ENCODE measurements at places on chromosomes 3 and 15.

- DNase-seq = no peak
Observed at GRCh38 chr15:40198355-40199085, 37.7 kb downstream of the BUB1B start.

DNA sequence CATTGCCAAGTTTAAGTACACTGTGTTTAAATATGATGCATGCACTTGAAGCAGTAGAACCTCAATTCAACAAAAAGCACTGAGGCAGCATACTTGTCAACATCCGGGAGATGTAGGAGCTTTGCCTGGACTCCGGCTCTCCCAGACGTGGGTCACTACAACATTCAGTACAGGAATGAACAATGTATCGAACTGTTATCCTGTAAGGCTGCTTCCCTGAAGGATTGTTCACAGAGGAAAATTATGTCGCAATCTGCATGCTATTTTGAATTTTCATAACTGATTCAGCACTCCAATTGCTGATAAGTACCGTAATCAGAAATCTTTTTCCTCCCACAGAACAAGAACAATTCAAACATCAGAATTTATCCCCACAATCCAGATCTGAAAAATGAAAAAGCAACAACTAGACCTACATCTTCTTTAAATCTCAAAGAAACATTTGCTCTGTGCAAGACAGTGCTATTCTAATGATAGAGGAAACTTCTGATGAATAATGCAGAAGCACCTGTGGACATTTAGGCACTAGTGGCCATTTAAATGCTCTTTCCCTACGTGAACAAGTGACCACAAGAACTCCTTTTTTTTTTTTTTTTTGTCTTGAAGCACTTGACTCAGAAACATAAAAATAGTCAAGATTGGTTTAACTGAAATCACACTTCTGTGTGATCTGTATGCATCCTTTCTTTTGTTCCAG, 113.4 kb downstream of the PLCH1 start:
- DNase-seq = peak; percentile 10

DNA sequence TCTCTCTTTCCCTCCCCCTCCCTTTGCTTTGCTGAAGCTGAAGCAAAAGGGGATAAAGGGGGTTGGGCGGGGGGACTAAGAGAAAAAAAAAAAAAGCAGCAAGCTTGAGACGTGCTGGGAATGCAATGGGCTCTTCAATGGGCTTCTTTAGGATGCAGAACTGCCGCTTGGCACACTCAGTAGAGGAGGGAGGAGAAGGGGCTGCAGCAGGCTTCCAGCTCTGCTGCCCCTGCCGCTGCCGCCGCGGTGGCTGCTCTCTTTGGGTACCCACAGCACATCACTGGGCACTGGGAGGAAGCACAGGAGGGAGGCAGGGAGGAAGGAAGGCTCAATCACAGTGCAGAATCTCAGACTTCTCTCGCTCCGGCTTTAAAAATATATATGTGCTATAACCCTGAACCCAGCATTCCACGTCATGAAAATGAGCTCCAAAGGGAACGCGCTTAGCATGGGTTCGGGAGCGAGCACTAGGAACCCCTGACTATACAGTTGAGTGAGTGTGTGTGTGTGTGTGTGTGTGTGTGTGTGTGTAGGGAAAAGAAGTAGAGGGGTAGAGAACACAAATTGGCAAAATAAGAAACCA, 3.5 kb downstream of the SLITRK3 start:
- no peak for DNase-seq

GRCh38 chr3:122560680-122561079, 3.4 kb downstream of the PARP9 start:
- DNase-seq = peak; percentile 59

- no peak for DNase-seq
Observed at GRCh38 chr3:60160822-60161748, 1090.2 kb downstream of the FHIT start.

DNA sequence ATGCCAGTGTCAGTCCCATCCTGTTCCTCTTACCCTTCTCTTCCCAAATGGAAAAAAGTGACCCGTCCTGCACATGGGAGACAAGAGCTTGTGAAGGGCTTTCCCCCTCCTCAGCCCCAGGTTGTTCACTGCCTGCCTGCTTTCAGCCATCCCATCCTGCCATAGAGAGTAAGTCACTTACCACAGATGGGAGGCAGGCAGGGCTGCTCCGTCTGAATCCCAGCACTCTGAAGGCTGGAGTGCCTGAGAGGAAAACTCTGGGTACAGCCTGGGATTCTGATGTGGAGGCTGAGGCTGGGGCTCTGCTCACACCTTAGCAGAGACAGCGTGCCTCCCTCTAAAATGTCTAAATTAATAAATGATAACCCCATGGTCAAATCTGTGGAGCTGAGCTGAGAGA, 14.8 kb downstream of the CPNE4 start:
- no peak for DNase-seq

GRCh38 chr15:77865701-77866100, 211.8 kb downstream of the TBC1D2B start:
- DNase-seq = no peak

GRCh38 chr15:78811124-78811824, at the start of gene ADAMTS7:
Gene ADAMTS7 (minus strand): TSS chr15:78811464. CDS start chr15:78811220, 244 bp downstream.
- no peak for DNase-seq

GRCh38 chr15:72515591-72516389, 41.7 kb downstream of the ARIH1 start:
- DNase-seq = no peak

- DNase-seq = no peak
Observed at GRCh38 chr3:188122571-188123169, 31.3 kb upstream of the LPP start.

GRCh38 chr3:138329127-138329983, at the start of gene NME9:
Gene NME9 (minus strand): TSS chr3:138329851. CDS start chr3:138329335, 516 bp downstream.
- DNase-seq = peak; percentile 65

GRCh38 chr3:100978011-100978659, 15.1 kb downstream of the ABI3BP start:
- DNase-seq = no peak

- peak; percentile 43 for DNase-seq
Observed at GRCh38 chr3:189712906-189713483, 81.8 kb downstream of the TP63 start.

DNA sequence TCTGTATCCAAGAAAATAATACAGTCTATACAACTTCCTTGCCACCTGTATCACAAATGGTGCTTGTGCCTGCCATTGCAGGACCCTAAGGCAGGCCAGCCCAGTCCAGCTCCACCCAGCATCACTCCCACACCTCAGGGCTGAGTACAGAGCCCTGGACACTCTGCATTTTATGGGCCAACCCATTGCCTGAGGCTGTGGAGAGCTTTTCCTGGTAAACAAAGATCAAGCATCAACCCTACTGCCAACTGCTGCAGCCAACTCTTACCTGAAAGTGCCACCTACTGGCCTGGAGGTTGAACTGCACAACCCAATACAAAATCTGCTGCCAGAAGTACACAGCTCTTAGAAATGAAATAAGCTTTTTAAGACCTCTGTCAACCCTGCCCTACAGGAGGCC, 1082.2 kb downstream of the NAALADL2 start:
- DNase-seq = no peak

- DNase-seq = no peak
Observed at GRCh38 chr15:74790080-74790916, 8.4 kb downstream of the CSK start.

DNA sequence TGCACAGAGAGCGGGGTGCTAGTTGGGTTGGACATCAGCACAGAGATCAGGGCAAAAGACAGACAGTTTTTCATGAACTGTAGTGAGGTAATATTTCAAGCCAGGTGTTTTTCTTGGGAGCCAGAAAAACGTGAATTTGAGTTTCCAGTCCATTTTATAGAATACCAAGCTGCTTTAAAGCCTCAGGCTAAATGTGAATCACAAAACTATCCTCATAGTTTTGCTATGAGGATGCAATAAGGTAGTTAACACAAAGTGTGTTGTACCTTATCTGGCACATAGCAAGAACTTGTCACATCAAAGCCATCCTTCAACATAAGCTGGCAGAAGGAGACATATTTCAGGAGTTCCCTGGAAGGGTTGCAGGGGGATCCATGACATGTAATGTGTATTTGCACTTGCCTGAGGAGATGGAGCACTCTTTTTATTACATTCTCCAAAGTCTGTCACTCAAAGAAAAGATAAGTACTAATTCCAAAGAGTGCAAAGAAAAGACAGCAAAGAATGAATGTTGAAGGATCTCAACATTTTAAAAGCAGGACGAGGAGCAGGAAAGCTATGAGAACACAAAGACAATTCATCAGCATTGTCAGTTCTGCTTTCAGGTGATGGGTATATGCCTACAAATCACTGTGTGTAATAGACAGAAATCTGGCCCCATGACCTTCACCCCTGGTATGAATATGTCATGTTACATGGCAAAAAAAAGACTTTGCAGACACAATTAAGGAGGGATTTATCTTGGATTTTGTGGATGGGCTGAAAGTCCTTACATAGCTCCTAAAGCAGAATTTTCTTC, 1046.4 kb downstream of the NTRK3 start:
- DNase-seq = no peak

- no peak for DNase-seq
Observed at GRCh38 chr15:70348581-70349344, 251.0 kb upstream of the TLE3 start.

GRCh38 chr3:105145511-105145910, 221.2 kb upstream of the ALCAM start:
- no peak for DNase-seq

- no peak for DNase-seq
Observed at GRCh38 chr3:153273767-153274435, 111.9 kb downstream of the RAP2B start.

DNA sequence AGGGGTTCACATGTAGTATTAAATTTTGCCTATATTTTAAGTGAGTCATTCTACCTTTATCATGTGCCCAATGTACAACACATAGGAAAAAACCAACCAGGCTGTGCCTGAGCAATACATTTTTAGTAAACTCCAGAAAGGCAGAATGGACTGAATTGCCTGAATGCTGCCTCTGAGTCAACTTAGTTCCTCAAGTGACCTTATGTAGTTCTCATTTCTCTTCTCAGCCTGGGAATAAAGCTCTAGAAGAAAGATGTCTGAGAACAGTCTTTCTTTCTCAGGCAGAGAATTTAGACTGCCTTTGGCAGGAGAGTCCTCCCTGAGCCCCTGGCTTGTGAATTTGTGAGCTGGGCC, 13.0 kb downstream of the ST3GAL6 start:
- no peak for DNase-seq

GRCh38 chr15:78234515-78235040, at the start of gene ACSBG1:
Gene ACSBG1 (minus strand): TSS chr15:78234565. CDS start chr15:78234501, 64 bp downstream.
- no peak for DNase-seq

GRCh38 chr3:69986419-69986818, 13.1 kb upstream of the SAMMSON start:
- no peak for DNase-seq

GRCh38 chr3:160140756-160141155, 84.5 kb upstream of the C3orf80 start:
- no peak for DNase-seq

DNA sequence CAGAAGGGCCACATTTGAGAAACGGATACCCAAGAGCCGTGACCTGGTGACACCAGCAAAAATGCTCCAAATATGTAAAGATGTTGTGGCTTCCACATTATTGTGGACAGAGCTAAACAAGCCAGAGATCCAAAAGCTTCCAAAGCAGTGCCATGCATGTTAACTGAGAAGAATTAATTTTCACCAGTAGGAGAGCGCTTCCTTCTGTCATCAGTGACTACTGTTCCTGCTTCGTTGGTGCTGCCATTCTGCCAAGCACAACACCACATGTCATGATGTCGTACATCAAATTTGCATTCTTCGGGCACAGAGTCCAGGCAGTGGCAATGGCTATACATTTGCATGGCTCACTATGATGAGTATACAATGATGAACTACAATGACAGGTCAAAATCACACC, 19.1 kb upstream of the CHST2 start:
- DNase-seq = no peak

- DNase-seq = no peak
Observed at GRCh38 chr3:186464424-186465093, 79.6 kb downstream of the CRYGS start.

DNA sequence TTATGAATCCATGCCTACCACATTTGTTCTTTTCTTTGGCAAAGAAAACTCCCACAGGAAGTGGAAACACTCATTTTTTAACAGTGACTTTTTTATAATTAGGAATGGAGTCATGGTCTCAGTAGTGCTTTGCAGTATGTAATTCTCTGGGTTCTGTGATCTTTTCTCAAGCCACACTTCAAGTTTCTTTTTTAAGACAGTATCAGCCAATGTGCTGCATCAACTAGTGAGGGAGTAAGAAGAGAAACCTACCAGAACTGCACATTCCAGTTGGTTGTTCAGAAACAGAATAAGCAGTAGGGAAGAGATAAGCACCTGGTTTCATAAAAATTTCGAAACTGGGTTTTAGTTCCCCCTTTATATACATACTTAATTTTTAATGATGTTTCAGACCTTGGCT, 126.3 kb downstream of the FOXB1 start:
- no peak for DNase-seq

- no peak for DNase-seq
Observed at GRCh38 chr15:33282226-33283020, 28.3 kb upstream of the RYR3 start.

DNA sequence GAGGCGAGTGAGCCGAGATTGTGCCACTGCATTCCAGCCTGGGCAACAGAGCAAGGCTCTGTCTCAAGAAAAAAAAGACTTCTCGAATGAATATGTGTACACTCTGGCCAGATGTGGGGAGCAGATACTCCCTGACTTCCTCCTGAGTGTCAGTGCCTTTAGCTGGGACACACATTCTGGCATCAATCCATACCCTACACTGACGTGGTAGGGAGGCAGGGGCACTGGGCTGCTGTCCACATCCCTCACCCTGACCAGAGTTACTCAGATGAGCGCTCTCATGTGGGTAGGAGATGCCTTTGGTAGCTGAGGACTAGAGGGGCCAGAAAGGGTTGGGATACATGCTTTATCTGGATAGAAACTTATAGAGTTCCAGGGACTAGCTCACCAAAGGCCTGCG, 15.6 kb downstream of the LIMD1 start:
- no peak for DNase-seq

DNA sequence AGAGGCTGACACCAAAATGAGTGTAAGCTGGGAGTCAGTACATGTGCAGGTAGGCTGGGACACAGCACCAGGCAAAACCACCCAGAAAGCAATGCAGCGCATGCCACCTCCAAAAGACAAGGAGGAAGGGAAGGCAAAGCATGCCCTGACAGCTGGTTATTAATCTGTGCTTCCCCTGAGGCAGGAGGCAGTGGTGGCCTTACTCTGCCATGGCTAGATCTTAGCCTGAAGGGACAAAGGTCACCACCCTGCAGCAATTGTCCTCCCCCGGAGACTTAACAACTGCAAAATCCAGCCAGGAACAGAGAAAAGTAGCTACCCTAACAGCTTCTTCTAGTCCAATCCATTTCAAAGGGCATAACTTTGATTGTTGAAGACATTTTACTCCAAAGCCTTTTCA, 73.7 kb downstream of the PLD1 start:
- no peak for DNase-seq

- no peak for DNase-seq
Observed at GRCh38 chr15:63246691-63247469, 30.5 kb upstream of the APH1B start.

- DNase-seq = no peak
Observed at GRCh38 chr15:34018021-34018645, 20.9 kb downstream of the AVEN start.

All from NCI-H2029 treated with DMSO at 0.1 percent for 48 hours (cell line).